ENCODE measurements at places on chromosomes 1 and 21.

GRCh38 chr1:94884106-94884505 lies 42.8 kb downstream of the CNN3 start:
- DNase-seq: no peak

- no peak for DNase-seq
These were observed 29.6 kb downstream of the ZNF695 start for GRCh38 chr1:246978281-246978680.

- no peak for DNase-seq
These were observed 8.2 kb upstream of the KCNA3 start for GRCh38 chr1:110682898-110683297.

DNA sequence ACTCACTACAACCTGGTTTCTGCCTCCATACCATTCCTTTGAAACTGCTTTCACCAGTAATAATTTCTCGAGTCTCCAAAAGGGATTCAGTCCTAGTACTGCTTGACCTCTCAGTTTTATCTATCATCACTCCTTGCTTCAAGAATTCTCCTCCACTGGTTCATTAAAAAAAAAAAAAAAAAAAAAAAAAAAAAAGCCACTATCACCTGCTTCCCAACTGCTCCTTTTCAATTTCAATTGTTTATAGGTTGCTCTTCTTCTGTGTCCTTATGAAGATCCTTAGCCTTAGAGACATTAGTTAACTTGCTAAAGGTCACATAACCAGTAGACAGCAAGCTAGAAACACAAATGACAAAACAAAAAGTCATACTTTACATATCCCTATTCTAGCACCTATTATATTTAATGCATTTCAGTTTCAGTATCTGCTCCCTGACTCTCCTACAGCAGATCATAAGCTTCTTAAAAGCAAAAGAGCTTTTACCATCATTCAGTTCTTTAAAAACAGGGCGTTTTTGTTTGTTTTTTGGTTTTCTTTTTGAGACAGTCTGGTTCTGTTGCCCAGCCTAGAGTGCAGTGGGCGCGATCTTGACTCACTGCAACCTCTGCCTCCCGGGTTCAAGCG lies 7.1 kb downstream of the NRDC start:
- no peak for DNase-seq

DNA sequence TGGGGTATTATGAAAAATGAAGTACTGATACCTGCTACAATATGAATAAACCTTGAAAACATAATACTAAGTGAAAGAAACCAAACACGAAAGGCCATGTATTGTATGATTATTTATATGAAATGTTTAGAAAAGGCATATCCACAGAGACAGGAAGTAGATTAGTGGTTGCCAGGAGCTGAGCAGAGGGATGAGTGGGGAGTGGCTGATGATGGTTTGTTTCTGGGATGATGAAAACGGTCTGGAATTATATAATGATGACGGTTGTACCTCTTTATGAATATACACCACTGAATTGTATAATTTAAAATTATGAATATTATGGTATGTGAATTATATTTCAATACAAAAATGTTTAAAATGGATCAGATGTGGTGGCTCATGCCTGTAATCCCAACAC lies 63.8 kb upstream of the MPC2 start:
- DNase-seq: no peak

DNA sequence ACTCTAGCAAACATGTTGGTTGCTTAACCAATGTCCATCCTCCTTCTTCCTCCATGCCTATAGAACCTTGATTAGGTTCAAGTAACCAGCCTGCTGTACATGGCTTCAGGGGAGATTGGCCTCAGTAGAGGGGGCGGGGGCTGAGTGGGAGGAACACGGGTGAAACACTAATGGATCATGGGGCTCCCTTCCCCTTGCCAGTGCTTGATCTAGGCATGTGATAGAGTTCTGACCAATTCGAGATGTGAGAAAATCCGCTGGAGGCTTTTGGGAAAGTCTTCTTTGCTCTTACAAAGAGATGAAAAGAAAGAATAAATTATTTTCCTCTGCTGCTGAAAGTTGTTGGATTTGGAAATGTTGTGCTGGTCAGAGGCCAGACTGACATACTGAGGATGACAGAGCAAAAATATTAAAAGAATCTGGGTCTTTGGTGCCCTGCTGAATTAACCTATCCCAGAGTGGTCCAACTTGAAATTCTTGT lies 5.2 kb upstream of the OTUD7B start:
- no peak for DNase-seq

DNA sequence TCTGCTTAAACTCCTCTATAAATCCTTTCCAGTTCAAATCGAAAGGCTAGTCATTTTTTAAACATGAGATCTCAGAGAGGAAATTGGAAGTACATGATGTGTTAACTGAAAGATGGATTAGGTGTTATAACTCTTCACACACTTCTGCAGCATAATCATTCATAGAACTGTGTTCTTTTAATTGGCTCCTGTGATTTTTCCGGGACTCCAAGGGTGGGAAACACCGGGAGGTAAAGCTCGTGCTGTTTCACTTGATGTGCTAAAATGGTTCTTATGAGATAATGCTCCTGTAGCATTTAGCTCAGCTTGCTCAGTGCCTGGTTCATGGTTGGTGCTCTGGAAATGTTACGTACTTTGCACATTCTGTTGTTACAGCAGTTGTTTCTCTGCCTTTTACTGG lies 40.2 kb downstream of the CC2D1B start:
- no peak for DNase-seq

DNA sequence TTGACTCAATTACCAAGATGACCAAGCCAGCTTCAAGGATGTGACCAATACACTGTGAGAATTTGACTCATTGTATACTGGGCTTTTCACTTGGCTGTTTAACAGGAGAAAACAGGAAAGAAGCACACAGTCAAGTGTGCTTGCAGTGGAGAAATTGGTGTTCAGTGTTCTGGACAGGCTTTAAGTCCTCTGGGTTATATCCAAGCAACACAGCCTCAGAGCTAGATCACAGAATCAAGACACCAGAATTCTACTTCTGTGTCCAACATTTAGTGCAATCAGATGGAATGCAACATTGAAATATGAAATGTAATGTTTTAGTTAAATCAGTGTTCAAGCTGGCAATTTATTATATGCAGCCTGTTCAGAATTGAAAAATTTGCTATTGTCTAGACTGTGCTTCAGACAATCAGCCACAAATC lies 694.4 kb downstream of the LTN1 start:
- no peak for DNase-seq

DNA sequence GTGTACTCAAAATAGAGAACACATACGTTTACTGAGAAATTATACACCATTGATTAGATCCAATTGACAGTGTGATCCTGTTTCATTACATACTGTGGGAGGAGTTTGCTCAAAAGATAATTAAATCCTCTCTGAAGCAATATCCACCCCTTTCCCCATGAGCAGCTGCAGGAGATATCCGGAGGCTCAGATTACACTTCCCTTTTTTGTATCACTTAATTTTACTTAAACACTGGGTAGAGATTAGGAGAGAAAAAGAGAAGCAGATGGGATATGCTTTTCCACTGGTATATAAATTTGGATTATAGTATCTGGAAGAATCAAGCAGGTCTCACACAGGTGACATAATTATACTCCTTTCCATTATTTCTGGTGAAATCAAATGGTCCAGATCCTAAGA lies 333.3 kb upstream of the ZRANB2 start:
- DNase-seq: no peak

- no peak for DNase-seq
These were observed 136.1 kb downstream of the TNFSF18 start for GRCh38 chr1:172914501-172915144.

DNA sequence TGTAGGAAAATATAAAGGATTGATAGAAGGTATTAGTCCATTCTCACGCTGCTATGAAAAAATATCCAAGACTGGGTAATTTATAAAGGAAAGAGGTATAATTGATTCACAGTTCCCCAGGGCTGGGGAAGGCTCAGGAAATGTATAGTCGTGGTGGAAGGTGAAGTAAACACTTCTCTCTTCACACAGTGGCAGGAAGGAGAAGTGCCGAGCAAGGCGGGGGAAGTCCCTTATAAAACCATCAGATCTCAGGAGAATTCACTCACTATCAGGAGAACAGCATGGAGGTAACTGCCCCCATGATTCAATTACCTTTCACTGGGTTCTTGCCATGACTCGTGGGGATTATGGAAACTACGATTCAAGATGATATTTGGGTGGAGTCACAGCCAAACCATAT lies 1806.0 kb downstream of the MRPL39 start:
- DNase-seq: no peak

GRCh38 chr1:156154317-156154749 lies 948 bp downstream of the SEMA4A start:
- DNase-seq: peak; percentile 79

DNA sequence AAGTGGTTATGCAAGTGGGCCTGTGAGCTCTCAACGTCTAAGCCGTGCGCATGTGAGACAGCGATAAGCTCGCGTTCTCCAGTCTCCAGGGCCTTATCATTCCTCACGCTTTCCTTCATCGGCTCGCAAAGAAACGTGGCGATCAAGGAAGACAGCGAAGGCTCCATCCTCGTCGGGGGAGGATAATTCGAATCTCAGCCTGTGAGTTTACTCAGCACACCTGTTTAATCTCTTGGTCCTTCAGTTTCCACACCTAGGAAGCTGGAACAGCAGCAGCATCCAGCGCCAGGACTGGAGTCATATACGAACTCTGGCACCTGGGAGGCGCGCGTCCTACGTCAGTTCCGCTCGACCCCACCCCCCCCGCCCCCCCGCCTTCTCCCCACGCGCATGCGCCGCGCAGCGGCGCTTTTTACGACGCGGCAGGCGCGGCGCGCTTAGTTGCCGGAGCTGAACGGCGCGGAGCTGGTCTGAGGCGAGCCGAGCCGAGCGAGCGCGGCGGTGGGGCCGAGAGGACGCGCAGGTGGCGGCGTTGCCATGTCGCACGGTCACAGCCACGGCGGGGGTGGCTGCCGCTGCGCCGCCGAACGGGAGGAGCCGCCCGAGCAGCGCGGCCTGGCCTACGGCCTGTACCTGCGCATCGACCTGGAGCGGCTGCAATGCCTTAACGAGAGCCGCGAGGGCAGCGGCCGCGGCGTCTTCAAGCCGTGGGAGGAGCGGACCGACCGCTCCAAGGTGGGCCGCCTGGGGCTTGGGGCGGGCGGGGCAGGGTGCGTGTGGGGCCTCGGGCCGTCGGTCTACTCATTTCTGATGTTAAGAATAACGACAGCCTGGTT lies at the start of gene PITHD1:
TSS of gene PITHD1 (plus strand) at position 440 of the 836 bp plus-strand sequence. CDS start at position 538, 98 bp downstream.
- DNase-seq: peak; percentile 96

- no peak for DNase-seq
These were observed 411.3 kb downstream of the NPHP4 start for GRCh38 chr1:5580926-5581325.

DNA sequence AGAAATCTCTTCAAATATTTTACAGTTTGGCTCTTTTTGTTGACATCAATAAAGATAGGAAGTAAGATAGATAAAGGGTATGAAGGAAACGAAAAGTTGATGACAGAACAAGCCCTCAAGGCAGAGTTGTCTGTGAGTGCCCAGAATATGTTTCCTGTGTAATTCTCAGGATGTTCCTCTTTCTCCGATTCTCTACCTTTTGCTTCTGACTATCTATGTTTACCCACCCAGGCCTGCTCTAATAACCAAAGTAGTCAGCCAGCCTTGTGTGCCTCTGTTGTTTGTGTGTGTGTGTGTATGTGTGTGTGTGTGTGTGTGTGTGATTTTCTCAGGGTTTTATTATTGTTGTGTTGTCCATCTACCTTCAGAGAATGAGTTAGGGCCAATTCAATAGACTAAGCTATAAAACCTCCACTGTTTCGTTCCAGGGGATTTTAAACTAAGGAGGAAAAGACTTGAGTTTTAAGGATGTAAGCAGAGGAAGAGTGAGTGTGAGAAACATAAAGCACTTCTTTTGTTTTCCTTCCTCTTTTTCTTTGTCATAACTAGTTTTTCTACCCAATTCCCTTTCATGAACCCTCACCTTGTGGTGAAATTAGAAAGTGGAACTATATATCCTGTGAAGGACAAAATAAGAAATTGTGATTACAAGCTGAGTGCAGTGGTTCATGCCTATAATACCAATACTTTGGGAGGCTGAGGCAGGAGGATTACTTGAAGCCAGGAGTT lies 627.4 kb upstream of the NR5A2 start:
- DNase-seq: peak; percentile 21

- DNase-seq: no peak
These were observed 477.2 kb upstream of the CAMK1G start for GRCh38 chr1:209106237-209106741.

GRCh38 chr1:56562891-56563452 lies 16.4 kb downstream of the PLPP3 start:
- DNase-seq: no peak

GRCh38 chr1:94056171-94056570 lies 64.8 kb downstream of the ABCA4 start:
- no peak for DNase-seq

DNA sequence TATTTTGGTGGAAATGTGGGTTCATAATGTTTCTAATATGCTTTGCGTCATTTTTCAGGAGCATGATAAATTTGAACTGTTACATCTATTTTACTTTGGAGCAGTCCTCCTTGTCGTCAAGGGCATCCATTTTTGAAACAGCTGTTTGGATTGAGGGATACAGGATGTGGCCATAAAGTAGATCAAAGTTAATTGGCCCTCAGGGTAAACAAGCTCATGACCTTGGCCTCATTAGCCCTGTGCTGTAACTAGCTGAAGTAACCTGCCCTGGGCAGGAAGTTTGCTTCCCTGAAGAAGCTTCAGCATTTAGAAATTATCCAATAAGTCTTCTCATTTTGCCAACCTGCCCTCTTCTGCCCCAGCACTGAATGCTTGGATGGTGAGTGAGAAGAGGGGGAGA lies 24.8 kb upstream of the RGL1 start:
- no peak for DNase-seq

GRCh38 chr1:109975718-109976117 lies 8.8 kb upstream of the AHCYL1 start:
- no peak for DNase-seq

GRCh38 chr1:2528016-2528415 lies 1.6 kb upstream of the PANK4 start:
- no peak for DNase-seq

GRCh38 chr1:37474046-37474696 lies at the start of gene ZC3H12A:
Gene ZC3H12A, plus strand, starts transcription at chr1:37474580. Its CDS starts 917 bp downstream, at chr1:37475497.
- DNase-seq: peak; percentile 100

- no peak for DNase-seq
These were observed 739.3 kb downstream of the LTN1 start for GRCh38 chr21:28253338-28253737.

GRCh38 chr1:152657677-152658076 lies 5.5 kb upstream of the LCE2D start:
- no peak for DNase-seq

- DNase-seq: no peak
These were observed 107.9 kb upstream of the SERTAD4 start for GRCh38 chr1:210124736-210125135.

GRCh38 chr1:81183051-81183450 lies 617.7 kb upstream of the ADGRL2 start:
- no peak for DNase-seq

GRCh38 chr1:37726751-37727585 lies 34.7 kb downstream of the CDCA8 start:
- no peak for DNase-seq

- DNase-seq: no peak
These were observed 102.6 kb downstream of the CYYR1 start for GRCh38 chr21:26470351-26471098.
